ENCODE measurements at places on chromosomes 4 and X.
A peak's percentile ranks its signal among the peaks of the same experiment; 100 is the strongest.

- DNase-seq: no peak
Observed at GRCh38 chrX:44908827-44909226, 35.8 kb downstream of the KDM6A start.

DNA sequence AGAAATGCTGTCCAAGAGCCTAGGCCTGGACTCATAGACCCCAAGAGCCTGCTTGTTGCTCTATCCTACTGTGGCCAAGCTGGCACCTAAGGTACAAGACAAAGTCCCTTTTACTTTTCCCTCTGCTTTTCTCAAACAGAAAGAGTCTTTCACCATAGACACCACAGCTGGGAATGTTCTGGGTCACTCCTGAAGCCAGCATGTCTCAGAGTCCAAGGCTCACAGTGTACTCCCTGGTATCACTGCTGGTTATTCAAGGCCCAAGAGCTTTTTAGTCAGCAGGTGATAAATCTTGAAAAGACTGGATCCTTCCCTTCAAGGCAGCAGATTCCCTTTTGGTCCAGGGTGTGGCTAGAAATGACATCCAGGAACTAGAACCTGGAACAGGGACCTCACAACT lies 328.8 kb downstream of the IQCM start:
- DNase-seq: no peak

- peak; percentile 25 for DNase-seq
Observed at GRCh38 chr4:86556791-86557415, 37.2 kb upstream of the PTPN13 start.

DNA sequence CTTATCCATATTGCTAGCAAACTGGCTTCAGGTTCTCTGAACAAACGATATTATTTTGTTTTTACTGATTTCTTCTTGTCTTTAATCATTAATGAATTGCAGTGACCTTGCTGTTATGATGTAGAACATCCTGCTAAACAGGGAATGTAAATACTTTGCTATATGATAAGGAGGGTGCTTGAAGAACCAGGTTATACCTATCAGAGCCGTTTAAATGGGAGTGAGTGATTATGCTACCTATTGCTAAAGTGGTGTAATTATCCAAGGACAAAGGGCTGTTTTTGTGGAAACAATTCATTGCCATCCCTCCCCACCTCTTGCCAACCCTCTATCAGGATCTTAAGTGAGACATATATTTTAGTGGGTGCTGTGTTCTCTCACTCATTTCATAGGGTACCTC lies 788.9 kb downstream of the RPA4 start:
- DNase-seq: no peak

DNA sequence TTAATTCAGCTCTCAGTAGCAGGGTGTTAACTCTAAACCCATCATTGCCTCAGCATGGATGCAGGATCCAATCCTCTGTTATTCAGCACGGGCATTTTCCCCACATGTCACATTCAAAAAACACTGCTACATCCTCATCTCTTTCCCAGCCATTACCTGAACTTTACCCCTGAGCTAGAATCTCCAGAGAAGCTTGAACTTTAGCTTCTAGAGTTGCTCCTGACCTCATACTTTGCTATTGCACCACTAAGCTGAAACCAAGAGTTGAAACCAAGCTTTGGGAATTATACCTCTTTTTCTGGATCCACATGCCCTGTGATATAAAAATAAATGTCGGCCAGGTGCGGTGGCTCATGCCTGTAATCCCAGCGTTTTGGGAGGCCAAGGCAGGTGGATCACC lies 90.7 kb downstream of the SHROOM3 start:
- DNase-seq: no peak

- DNase-seq: no peak
Observed at GRCh38 chrX:140920416-140920815, 82.0 kb upstream of the SPANXB1 start.
